ENCODE measurements at places on chromosomes 5 and 9.

DNA sequence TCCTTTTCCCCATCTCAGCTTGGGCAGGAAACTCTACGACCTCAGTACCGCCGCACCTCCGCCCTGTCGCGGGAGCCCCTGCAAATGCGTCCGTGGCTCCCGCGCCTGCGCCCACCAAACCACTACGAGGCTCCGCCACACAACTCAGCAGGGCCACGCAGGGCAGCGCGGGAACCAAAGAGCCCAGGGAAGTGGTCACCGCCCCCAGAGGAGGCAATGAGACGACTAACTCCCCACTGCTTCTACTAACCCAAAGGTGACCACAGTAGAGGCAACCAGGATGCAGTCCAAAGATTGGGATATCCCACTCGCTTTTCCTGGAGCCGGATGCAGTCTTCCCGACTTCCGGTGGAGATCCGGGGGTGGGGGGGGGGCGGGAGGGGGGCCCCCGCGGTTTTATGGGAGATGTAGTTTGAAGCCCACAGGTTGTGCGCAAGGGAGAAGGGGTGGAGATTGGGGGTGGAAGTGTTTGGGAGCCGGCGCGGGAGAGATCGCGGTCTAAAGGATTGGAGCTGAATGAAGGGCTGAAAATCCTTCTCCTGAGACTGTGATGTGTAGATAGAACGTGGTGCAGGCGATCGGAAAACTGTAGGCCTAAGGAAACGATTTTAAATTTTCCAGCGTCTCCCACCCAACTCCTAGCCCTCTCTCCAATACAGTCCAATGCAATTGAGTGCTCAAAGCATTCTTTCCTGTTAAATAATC, at the start of gene NUDT12:
TSS of gene NUDT12 (minus strand) at position 337 of the 705 bp plus-strand sequence. CDS start 2,541 bp downstream, outside the sequence.
- DNase-seq, result peak; percentile 77

DNA sequence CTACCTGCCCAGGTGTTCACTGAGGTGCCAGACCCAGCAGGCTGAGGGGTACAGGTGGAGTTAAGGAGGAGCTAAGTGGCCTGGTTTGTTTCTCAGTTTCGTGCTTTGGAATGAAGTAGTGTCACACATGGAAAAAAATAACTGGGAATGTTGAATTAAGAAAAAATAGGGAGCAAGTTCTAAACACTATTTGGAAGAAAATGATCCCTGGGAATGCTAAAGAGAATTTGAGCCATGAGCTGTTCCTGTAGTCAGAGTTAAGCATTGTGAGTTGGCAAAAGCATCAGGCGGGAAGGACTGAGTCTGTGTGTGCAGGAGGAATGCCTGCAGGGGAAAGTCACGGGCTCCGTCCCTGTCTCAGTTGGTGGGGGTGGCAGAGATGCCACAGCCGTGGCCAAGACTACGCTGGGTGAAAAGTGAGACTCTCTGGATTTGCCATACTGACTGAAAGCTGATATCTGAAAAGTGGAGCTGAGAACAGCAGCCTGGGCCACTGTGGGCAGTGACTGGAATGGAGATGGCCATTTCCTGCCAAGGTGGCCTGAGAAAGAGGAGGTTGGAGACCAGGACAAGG, 37.0 kb downstream of the SYK start:
- no peak for DNase-seq

GRCh38 chr9:41229408-41230401, 40.6 kb upstream of the ZNG1F start:
- no peak for DNase-seq

DNA sequence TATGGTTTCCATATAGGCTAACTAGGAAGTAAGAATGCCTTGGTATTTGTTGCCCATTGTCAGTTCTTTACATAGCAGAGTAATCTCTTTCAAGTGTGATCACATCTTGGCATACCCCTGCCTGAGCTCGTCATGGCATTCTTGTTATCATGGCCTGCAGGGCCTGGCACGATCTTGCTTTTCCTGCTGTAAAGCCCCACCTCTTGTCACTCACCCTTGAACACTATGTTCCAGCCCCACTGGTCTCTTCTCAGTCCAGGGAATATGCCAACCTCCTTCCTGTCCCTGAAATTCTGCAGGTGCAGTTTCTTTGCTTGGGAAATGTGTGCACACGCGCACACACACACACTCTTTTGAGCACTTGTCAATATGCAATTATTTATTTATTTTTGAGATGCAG, 250.2 kb upstream of the DMRT1 start:
- no peak for DNase-seq

DNA sequence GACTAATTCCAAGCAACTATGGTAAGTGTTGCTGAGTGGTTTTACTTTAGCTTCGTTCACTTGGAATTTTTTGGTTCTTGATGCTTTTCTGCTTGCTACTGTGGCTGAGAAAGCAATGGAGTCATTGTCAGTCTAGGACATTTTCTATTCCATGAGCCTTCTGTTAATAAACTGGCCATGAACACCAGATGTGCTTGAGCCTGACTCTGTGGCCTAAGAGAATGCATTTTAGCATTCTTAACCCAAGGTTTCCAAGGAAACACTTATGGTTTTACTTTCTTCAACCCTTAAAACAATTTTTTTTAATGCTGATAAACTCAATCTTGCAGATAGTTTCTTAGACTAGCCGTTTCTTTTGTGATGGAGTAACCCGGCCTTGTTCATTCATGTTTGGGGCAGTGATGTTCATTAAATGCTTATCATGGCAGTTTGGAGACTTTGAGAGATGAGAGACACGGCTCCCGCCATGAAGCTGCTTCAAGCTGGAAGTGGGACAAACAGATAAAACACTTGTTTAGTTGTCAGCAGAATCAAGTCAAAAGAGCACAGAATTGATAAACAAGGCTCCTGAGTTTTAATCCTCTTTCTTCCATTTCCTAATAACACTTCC, 42.4 kb downstream of the OSTF1 start:
- DNase-seq, result peak; percentile 26

- peak; percentile 81 for DNase-seq
Observed at GRCh38 chr9:127589955-127590370, 22.1 kb upstream of the STXBP1 start.

- DNase-seq, result no peak
Observed at GRCh38 chr5:81779125-81779915, 28.4 kb upstream of the SSBP2 start.

- no peak for DNase-seq
Observed at GRCh38 chr9:6549106-6549800, 96.3 kb downstream of the GLDC start.

DNA sequence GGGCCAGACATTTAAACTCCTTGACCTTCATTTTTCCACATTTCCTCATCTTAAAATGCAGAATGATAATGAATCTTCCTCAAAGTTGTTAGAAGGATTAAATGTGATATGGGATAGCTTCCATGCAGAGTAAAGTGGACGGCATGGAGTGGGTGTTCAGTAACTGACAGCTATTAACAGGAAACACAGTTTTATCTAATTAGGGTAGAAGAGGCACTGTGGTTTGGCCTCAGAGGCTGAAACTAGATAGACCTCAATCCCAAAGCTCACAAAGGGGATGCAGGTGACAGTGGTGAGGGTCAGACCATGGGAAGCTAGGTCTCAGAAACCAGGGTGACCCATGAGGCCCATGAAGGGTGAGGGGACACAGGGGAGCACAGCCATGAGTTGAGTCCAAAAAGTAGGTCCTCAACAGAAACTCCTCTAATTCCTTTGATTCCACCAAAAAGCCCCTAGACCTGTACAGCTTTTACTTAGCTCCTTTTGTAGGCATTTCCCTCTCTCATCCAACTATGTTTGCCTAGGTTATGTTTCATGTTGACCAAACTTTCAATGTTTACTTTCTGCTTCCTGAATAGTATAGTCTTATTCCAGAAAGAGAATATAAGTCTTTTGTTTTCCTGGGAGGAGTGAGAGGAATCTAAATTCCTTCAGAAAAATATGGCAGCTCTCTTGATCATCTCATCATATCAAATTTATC, 27.9 kb upstream of the GLDC start:
- no peak for DNase-seq

DNA sequence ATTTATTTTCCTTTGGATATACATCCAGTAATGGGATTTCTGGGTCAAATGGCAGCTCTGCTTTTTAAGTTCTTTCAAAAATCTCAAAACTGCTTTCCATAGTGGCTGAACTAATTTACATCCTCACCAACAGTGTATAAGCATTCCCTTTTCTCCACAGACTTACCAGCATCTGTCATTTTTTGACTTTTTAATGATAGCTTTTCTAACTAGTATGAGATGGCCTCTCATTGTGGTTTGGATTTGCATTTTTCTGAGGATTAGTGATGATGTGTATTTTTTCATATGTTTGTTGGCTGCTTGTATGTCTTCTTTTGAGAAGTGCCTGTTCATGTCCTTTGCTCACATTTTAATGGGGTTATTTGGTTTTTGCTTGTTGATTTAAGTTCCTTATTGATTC, 90.0 kb upstream of the HMHB1 start:
- DNase-seq, result peak; percentile 78

DNA sequence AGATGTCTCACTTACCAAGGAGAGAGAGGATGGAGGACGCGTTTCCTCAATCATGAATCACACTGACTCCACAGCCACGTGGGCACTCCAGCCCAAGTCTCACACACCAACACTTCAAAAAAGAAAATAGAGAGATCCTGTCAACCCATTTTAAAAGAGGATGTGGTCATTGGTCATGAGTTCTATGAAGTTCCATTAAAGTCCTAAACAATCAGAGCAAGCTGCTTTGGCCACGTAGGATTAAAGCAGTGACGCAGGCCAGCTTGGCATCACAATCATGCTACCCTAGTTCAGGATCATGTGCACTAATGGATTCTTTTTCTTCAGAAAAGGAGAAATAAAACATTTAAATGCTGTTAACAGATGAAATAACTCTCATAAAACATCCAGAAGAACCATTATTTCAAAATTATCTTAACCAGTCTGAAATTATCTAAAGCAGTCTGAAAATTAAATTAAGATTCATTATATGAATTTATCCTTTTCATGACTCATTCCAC, 108.1 kb downstream of the SEMA5A start:
- peak; percentile 74 for DNase-seq

DNA sequence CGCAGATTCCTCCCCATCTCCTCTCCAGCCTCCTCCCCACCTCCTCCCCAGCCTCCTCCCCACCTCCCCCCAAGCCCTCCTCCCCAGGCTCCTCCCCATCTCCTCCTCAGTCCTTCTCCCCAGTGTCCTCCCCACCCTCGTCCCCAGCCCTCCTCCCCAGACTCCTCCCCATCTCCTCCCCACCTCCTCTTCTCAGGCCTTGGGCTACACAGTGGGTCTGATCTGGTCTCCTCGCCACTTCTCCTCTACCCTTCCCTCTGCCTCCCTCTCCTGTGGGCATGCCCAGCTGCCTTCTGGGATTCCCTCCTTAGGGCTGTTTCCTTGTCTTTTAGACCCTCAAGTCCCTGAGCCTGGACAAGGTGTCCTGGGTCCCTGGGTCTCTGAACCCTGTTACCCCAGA, 28.3 kb downstream of the CXXC5 start:
- DNase-seq, result no peak

DNA sequence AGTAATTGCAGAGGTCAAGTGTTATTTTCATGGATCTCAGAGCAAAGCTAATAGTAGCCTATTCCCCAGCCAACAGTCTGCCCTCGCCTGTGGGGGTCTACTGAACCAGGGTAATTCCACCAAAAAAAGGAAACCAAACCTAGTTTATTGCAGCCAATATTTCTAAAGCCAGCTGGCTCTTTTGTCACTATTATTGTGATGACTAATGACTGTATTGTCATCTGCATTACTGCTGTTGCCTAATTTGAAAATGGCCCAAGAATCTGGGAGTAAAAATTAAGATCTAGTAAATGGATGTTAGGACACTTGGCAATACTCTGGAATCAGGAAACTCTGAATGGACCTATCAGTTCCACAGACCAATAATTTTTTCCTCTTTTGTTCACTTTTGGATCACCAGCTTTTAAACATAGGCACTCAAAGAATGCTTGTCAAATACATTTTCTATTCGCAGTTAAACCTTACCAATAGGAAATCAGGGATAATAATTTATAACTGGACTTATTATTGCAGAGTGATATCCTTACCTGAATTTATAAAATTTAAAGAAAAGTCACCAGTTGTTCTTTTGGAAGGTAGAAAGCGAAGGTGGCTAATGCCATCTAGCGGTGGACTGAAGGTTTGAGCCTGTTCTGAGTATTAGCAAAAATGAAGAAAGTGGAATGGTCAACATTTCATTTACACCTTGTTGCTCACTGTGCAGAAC, 69.2 kb downstream of the SYK start:
- DNase-seq, result peak; percentile 45

- DNase-seq, result no peak
Observed at GRCh38 chr9:27835746-27836145, 262.5 kb upstream of the C9orf72 start.

- no peak for DNase-seq
Observed at GRCh38 chr9:110036286-110036685, 171.7 kb downstream of the C9orf152 start.

- DNase-seq, result no peak
Observed at GRCh38 chr5:155780260-155780659, 546.7 kb upstream of the SGCD start.

- no peak for DNase-seq
Observed at GRCh38 chr5:1770443-1770802, 29.2 kb downstream of the MRPL36 start.

- DNase-seq, result no peak
Observed at GRCh38 chr9:35560625-35561337, 44.3 kb upstream of the TESK1 start.

DNA sequence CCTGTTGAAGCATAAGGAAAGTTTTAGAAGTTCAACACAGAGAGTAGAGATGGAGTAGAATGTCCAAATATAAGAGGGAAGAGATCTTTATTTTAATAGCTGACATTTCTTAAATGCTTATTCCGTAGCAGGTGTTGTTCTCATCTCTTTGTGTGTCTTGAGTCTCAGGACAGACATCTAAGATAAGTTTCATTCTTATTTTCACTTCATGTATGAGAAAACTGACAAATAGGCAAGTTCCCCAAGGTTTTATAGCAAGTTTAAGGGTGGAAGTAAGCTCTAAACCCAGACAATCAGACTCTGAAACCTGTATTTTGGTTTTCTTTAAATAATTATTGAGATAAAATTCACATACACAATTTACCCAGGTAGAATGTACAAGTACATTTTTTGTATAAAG, 228.4 kb upstream of the PPP1R2B start:
- DNase-seq, result no peak

GRCh38 chr5:85681871-85682270, 935.9 kb upstream of the COX7C start:
- no peak for DNase-seq

GRCh38 chr9:2621722-2622460, at the start of gene VLDLR:
VLDLR (plus strand) TSS chr9:2621787; CDS start chr9:2622190, 403 bp downstream.
- DNase-seq, result peak; percentile 23

GRCh38 chr5:67910546-67910945, 305.0 kb upstream of the PIK3R1 start:
- DNase-seq, result no peak

DNA sequence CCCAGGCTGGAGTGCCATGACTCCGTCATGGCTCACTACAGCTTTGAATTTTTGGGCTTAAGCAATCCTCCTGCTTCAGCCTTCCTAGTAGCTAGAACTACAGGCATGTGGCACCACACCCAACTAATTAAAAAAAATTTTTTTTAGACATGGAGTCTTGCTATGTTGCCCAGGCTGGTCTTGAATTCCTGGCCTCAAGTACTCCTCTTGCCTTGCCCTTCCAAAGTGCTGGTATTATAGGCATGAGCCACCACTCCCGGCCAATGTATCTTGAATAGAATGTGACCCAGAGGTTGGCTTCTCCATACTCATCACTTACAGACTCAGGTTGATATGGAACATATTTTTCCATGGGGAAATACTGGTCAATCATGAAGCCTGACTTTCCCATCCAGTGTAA, 51.2 kb upstream of the JAK2 start:
- no peak for DNase-seq

All from fibroblast of upper back skin (primary cell).